ENCODE measurements at places on chromosomes 5 and 9.

GRCh38 chr5:350355-350754, 28.8 kb downstream of the AHRR start:
- no peak for DNase-seq

DNA sequence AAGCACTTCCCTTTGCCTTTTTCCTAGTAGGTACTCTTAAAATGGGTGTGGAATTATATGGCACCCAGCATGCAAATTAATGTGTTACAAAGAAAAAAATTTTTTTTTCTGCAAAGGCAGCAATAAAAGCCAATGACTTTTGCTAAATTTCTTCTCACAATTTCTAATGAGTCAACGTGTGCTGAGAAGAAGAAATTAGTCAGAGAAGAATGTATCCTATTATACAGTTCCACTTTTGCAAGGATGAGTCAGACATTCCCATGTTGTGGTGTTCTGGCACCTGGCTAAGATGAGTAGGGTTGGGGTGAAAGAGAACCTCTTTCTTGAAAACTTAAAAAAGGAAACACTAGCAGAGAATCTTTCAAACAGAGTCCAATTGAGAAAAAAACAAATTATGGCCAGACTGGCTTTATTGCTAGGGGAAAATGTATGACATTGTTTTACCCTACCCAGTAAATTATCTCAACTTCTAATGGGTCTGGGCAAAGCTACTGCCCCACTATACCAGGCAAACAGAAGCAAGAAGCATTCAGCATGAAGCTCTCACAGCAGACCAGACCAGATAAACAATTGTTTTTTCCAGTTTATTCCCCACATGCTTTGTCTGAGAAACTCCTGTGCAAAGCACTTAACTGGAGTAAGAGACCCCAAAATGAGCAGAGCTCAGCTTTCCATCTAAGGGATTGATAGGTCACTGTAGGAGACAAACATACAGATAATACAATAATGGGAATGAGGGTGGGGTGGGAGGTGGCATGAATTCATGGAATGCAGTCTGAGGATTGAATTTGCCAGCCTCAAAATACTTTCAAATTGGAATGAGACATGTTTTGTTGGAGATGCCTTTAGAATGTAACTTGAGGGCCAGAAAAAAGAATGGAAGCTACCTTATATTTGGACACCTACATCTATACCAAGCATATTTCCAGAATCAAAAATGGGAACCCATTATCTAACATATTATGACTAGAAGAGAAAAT, 220.8 kb upstream of the RFX3 start:
- DNase-seq, result no peak

DNA sequence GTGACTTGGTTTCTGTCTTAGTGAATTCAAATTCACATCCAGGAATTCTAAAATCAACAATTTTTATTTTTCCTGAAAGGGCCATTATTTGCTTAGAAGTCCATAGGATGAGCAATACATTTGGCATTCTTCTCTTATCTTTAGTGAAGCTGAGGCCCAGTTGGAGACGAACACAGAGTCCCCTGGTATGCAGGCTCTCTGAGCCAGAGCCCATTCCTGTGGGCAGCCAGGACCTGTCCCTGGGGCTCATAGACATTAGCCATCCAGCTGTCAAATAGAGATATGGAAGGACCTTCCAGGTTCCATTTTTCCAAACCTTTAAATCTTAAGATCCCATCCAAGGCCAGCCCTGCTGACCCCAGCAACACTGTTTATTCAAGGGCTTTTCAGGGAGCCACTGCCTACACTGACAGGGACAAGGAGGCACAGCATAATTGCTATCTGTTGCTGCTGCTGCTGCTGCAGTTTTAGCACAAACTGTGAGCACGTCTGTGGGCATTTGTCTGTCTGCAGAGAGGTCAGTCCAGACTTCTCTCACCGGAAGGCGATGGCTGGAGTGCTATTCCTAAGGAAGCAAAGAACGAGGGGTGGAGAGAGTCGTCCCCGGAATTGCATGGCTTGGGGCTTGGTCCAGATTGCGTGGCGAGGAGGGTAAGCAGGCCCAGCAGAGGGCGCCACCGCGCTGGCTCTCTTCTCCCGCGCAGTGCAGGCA, 639.0 kb downstream of the CCDC171 start:
- DNase-seq, result peak; percentile 5

DNA sequence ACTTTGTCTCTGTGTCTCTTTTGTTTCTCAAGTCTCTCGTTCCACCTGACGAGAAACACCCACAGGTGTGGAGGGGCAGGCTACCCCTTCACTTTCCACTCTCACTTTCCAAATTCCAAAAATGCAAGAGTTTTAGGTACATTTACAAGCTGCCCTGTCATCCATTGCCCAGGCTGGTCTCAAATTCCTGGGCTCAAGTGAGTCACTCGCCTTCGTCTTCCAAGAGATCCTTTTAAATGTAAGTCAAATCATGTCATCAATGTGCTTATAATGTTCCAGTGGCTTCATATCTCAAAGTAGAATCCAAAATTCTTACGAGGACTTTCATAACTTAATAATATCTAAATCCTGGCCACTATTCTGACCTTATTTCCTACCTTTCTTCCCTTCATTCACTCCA, 20.4 kb upstream of the UGCG start:
- DNase-seq, result no peak

- DNase-seq, result no peak
These were observed 126.3 kb upstream of the ELL2 start for GRCh38 chr5:96087939-96088338.

DNA sequence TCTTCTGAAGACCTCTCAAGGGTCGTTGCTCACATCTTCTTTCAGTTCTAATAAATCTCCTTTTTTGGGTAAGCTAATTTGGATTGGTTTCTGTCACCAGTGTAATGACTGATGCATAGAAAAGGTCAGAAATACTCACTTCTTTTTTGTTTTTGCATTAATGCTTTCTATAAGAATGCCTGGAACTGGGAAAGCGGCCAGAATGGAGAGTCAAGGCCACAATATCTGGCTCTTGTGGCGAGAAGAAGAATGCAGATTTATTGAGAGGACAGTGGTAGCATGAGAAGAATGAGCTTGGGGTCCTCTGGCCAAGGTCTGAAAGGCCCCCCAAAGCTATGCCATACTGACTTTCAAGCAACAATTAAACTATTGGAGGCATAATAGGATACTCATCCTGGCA, 88.0 kb upstream of the SLC12A2 start:
- DNase-seq, result no peak

GRCh38 chr5:103919506-103919905, 356.9 kb upstream of the NUDT12 start:
- DNase-seq, result no peak

DNA sequence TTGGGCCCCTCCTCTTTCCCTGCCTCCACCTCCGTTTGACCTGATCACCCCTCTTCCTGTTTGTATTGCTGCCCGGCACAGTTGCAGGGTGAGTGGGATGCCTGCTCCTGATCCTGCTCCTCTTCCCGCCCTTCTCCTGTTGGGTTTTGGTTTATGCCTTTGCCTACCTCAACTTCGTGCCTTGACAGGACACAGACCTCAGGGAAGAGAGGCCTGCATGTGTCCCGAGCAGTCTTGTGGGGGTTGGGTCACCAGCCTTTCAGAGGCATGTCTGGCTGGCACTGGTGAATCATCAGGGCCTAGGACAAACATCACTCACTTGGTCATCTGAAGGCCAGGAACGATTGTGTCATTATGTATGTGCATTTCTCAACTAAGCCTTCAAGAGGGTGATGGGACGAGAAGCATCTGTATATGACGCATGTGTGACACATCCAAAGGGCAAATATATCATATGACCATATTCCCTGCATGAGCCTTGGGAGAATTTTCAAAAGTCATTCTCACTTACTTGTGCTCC, 56.9 kb downstream of the NPR3 start:
- no peak for DNase-seq

DNA sequence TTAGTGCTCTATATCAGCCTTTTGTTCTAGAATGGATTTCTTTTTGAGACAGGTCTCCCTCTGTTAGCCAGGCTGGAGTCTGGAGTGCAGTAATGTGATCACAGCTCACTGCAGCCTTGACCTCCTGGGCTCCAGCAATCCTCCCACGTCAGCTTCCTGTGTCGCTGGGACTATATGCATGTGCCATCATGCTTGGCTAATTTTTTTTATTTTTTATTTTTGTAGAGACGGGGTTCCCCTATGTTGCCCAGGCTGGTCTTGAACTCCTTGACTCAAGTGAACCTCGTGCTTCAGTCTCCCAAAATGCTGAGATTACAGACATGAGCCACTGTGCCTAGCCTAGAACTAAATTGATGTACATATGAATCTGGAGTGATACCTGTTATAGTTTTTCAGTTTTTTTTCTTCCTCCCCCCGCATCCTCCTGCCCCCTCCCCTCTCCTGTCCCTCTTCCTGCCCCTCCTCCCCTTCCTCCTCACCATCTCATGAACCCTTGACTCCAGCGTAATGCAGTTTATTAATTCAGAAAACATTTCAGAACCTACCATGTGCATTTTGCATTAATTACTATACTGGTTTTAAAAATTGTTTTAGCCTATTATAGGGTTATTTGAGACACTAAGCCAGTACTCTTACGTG, 37.4 kb upstream of the TNFAIP8 start:
- DNase-seq, result no peak

DNA sequence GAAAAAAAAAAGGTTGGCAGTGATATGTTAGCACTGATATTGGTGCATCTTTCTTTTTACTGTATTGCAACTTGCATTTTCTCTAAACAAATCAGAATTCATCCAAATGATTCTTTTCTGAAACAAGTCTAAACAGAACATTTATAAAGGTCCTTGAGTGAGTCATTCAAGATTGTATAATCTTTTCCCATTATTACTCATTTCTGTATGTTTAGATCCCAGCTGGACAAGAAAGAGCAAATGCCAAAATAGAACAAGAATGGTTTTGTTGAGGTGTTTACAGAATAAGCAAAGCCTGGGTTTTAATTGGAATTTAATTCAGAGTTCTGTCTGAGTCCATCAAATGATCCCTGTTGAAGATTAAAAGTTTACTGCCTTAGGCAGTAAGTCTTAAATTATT, 112.3 kb downstream of the VCAN start:
- no peak for DNase-seq

DNA sequence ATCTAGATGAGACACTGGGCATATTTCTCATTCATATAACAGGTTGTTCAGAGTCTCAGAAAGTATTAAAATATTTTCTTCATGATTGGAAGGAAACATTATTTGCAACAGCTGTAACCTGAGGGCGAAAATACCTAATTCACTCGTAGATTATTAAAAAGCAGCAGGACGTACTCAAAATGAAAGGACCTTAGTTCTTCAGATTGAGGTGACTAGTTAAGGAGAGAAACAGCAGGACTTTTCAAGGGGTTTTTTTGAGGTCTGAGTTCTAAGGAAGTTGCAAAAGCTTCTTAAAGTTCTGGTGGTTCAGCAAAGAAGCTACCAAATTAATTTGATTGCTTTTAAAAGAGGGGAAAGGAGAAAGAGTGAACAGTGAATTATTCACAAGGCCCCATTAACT, 174.9 kb downstream of the TMEM161B start:
- DNase-seq, result no peak

DNA sequence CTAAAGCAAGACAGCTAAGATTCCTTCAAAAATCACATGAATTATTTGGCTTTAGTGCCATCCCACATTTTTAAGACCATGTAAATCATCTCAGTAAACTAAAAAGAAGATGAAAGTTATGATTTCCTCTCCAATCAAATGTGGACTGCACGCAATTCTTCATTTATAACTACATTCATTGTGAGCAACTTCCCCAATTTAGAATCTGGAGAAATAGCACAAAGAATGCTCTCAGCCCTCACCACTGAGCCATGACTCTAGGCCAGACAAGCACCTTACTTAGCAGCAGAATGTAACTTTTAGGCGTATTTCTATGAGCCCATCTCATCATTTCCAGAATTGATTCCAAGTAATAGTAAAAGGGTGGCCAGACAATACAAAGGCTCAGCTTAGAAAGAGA, 616.6 kb downstream of the TLE1 start:
- DNase-seq, result no peak

DNA sequence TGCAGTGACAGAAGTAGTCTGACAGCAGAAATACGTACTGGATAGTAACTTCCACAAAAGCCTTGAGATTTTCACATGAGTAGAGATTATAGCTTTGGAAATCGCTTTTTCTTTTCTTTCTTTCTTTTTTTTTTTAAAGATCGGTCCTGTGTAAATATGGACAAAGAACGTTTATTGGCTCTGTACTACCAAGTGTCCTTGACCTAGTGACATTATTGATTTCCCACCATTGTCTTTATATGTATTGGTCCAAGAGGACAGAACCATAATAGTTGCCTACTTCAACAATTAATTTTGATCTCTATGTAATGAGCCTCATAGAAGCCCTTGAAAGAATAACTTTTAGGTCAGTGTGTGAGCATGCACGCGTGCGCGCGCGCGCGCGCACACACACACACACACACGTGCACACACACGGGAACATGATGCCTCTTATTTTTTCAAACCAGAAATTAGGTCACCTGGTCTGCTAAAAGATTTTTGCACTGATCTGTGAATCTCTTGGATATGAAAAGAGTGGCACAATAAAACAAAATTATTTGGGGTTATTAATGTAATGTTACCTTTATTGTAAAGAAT, 516.8 kb downstream of the PSAT1 start:
- DNase-seq, result no peak

DNA sequence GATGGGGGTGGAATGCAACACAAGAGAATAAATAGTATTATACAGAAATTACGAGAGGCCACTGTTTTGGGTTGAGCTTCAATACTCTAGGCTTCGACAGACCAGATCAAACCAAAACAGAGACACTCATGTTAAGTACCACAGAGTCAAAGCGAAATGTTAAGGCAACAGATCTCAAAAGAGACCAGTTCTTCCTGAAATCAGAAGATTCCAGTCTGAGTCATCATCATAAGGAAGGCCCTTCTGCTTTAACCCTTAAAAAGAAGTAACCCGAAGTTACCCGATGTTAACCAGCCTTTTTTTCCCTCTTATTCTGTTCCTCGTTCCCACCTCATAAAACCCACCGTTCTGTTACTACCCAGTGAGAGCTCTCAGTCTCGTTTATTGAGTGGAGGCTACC, 75.9 kb downstream of the SFXN1 start:
- DNase-seq, result no peak

DNA sequence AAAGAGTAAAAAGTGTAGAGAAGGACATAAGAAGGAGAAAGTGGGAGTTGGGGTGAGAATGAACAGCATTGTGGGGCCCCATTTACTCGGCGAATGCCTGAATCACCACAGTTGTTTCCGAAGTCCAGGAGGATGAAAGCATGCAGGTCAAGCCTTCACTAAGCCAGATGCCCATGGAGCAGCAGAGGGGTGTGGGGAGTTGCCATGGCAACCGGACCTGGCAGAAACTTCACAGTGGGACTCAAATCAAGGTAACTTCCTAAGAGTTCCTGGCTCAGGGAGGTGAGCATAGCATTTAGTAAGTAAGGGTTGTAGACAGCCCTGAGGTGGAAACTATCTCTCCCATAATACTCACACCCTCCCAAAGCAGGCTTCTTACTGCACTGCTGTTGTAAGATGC, 357.1 kb downstream of the TRIM32 start:
- no peak for DNase-seq

DNA sequence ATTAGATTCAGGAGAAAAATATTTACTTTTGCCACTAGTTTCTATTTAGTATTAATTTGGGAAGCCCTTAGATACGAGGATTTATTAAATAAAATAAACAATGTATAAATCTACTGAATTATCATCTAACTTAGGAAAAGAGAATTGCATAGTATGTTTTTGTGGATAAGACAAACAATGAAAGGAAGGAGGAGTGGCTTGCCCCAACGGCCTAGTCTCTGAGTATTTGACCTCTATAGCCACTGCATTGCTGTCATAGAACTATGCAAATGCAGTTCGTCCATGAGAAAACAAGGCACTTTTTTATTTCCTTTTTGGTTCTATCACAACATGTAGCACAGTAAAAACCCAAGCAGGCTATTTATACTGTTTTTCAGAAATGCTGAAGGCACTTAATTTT, 321.2 kb upstream of the CCNH start:
- DNase-seq, result no peak

Measured in immature natural killer cell (primary cell).